ENCODE measurements at places on chromosomes 5 and 9. TPM values are rescaled to one million over a fixed set of nuclear protein-coding genes. Genes with fewer than 3 reads are reported as not detected.

- no peak for DNase-seq
Measured at GRCh38 chr9:118640836-118641560, 728.2 kb downstream of the BRINP1 start.

DNA sequence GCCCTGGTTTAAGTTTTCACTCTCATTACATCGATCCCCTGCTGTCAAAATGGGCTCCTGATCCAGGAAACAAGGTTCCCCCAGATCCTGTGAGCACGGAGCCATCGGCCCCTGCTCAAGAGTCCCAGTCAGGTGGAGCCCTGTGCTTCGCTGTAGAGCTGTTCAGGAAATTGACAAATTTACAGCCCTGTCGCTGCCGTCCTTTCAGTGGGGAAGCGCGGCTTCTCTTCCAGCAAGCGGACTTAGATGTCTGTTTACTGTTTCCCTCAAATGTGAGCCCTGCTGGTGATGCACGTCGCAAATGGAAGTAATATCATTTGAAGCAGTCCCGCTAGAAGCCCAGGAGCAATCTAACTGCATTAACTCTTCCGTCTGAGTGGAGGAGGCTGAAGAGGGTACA lies 760.9 kb upstream of the WWC1 start:
- DNase-seq, result peak; percentile 6

DNA sequence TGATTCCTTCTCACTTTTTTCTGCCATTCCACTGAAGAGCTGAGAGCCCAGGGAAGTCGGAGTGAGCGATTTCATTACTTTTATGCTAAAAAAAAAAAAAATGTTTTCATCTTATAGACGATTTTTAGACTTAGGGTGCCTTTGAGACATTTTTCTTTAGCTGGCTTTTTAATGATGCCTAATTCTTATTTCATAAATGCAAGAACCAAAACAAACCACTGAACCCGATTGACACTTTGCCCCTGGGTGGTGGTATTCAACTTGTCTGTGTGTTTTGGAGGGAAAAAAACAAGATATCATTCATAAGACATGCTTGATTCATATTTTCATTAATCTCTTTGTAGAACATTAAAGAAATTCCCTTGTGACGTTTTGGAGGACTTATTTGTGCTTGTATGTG lies 2.4 kb downstream of the TLE4 start:
- no peak for DNase-seq

The OBP2B gene
- not detected for total RNA-seq

DNA sequence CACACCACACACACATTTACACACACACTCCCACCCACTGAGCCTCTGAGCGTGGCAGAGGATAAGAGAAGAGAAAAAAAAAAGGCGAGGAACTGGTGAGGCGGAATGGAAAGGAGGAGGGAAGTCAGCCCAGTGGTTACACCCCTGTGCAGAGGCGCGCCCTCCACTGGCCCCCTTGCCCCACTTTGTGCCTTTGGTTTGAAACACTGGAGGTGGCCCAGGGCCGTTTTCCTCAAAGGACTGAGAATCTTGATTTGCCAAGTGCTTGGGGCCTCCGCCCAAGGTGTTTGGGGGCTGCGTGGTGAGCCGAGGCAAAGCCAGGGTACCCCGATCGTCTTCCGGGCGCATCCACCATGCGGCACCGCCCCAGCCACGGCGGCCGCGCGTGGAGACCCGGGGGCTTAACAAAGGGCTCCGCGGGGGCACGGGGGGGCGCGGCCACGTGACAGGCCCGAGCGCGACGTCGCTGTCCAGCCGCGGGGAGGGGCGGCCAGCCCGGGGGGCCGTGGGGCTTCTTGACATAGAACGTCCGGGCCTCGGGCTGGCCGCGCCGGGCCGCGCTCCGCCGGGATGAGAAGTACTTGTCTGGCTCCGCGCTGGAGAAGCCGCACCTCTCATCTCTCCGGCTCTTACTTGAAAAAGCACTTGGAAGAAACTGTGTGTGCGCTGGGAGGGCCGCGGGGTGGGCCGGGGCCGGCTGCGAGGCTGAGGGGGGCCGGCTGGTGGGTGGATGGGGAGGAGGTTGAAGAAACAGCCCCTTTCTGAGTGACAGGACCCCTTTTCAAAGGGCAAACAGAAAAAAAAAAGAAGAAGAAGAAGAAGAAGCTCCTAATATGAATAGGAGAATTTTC lies 21.0 kb downstream of the NR2F1 start:
- DNase-seq, result peak; percentile 54

- DNase-seq, result no peak
Measured at GRCh38 chr5:126007841-126008240, 415.4 kb upstream of the GRAMD2B start.

The SLC23A1 gene
- total RNA-seq, result 0.04 TPM

The JAK2 gene
- 10.6 TPM for total RNA-seq

DNA sequence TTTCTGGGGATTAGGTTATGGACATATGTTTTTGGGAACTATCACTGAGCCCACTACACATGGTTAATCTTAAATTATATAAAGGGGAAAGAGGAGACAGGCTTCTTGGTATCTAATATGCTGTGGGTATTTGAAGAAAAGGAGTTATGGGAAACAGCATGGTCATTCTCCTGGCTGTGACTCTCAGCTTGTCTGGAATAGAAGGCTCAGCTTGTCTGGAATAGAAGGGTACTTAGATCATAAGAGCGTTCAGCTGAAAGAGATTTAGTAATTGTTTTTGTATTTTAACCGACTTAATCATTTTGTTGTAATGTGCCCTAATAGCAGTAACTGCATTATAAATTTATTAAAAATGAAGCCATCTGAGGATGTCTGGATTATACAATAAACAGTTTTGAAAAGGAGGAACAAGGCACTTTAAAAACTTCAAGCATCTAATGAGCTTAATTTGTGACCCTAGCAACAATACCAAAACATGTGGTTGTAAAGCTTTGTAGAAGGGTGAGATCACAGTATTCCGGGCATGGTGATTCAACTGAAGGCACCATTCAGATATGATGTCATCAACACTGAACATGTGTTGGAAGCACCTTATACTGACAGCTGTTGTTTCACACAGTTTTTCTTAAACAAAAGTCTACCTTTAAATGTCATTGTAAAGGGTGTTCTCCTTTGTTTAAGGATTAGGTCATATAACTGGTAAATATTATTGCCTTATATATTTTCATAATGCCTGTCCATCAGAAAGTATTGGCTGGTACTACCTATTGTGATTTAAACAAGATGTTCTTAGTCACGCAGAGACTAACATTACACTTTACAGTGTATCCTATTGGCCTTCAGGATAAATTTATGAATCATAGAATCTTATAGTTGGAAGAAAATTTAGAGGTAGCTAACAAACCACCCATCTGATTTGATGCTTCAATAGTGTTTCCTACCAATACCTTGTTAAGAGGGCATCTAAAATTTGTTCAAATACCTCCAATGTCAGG lies 2174.1 kb upstream of the WWC1 start:
- peak; percentile 37 for DNase-seq

The ANKRD55 gene
- total RNA-seq, result not detected

DNA sequence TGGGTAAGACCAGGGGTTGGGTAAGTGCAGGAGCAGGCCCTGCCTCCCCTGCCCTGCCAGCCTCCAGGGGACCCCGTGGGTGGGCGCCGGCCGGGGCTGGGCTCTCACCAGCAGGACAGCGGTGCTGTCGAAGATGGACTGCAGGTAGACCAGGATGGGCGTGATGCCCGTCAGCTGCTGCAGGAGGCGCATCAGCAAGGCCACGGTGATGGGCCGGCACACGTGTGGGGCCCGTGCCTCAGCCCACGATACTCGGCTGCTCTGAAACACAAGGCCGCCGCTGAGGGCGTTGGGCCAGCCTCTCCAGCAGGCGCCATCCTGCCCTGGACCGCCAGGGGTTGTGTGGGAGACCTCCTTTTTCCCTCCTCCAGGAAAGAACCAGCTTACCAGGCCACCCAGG lies 4.0 kb downstream of the SLC2A6 start:
- no peak for DNase-seq

DNA sequence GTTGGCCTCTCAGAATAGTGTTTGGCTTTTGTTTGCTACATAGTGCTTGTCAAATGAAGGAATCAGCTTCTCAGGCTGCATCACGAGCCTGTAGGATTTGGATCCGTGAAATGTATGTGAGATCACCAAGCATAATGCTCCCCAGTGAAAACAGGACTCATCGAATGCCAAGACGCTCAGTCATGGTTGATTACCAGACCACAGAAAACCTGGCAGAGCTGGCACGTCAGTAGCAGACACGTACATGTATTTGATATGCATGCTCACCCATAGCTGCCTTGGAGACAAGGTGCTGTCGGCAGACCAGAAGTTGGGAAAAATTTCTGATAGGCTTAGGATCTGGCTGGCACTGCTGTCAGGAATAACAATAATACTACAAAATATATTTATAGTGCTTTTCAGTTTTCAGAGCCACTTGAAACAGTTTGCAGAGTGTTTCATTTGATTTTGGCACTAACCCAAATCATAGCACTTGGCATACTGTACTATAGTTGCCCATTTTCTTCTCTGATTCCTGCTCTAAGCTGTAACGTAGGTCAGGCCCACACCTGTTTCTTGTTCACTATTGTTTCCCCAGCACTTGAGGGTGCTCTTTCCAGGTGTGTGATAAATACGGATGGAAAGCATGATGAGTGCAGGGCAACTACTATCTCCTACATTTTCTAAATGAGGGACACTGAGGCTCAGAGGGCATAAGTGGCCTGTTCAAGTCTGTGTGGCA lies 226.1 kb downstream of the NR3C1 start:
- DNase-seq, result peak; percentile 78

DNA sequence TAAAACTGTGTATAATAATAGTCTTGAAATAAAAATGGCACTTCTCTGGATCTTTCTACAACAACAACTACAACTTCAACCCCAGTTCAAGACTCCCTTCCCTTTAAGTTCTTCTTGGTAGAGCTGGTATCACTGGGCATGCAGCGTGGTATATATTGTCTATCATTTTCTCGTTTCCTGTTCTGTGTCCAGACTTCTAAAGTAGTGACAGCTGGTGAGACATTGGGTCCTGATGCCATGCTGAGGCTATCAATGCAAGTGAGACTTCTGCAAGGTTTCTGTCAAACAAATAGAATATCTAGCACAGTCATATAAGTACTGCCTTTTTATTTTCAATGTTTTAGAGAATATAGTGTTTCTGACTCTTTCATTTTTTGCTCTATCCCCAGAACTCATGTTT lies 123.0 kb upstream of the GRIN3A start:
- DNase-seq, result no peak

The TAS2R1 gene
- total RNA-seq, result not detected

GRCh38 chr9:133914442-133915342 lies 77.4 kb downstream of the VAV2 start:
- peak; percentile 58 for DNase-seq

- peak; percentile 44 for DNase-seq
Measured at GRCh38 chr9:94639061-94639998, at the start of gene FBP1. TSS of gene FBP1 (minus strand) at chr9:94639518. CDS start at chr9:94639310, 208 bp downstream.

DNA sequence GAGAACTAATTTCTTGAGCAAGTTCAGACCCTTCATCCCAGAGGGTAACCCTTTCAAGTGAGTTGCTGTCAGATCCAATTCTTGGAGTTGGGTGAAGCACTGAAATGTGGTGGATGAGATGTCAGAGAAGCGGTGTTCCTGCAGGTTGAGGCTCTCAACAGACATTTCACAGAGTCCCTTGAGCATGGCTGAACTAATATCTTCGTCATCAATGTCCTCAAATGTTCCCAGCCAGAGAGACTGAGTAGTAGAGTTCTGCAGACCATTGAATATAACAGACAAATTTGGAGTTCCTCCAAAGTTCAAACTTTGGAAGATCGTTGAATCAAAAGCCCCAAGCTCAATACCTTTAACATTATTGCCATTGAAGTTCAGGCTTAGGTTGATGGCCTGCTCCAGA lies 12.7 kb downstream of the CD180 start:
- no peak for DNase-seq
